Stimulated activated CD4-positive, alpha-beta T cell treated with anti-CD3 and anti-CD28 coated beads, Interleukin-1b, Interleukin-23, amount 100 ng/mL, for 1 hour (primary cell): ENCODE measurements at places on chromosomes 16 and 17.

DNA sequence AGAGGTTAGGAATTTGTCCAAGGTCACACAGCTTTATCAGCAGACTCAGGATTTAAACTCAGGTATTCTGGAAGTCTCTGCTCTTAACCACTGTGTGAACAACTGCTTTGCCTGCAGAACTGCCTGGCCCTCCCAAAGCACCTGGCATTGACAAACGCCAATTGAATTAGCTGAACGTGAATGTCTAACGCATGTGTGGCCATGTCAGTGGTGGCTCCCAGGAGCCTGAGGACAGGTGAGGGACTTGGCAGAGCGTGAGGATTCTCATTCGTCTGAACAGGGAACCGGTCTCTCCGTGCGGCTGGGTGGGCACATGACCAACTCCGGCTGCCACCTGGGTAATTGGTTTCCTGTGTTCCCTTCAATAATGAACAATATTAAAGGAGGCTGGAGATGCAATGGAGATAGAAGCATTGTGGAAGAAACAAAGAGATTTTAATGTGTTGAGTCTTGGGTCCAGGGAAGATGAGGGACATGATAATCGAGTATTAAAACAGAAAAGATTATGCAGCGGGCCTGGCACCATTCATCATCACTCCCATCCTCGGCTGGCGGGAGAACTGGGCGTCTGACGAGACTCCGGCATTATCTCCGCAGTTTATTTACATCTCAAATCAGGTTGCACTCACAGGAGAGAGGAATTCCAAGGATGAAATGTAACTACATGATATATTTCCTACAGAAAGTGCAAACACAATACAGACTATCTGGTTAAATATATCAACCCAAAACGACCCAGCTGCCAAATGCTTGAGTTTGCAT, 113.5 kb downstream of the NPIPB5 start:
- no peak for DNase-seq

- peak; percentile 72 for DNase-seq
Observed at GRCh38 chr16:27179500-27180072, 23.7 kb upstream of the KDM8 start.

- DNase-seq: no peak
Observed at GRCh38 chr16:70159355-70160348, 13.9 kb upstream of the CLEC18C start.

DNA sequence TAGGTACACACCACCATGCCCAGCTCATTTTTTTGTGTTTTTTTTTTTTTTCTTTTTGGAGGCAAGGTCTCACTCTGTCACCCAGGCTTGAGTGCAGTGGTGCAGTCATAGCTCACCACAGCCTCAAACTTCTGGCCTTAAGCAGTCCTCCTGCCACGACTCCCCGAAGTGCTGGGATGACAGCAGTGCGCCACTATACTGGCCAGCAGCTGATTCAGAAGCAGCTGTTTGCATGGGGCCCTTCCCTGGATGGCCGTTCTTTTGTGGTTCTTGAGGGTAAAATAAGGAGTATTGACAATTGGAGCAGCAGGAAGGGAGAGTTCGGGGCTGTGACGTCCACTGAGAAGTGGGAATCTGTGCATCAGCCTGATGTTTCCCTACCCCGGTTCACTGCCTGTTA, 41.6 kb downstream of the KIAA0513 start:
- no peak for DNase-seq

DNA sequence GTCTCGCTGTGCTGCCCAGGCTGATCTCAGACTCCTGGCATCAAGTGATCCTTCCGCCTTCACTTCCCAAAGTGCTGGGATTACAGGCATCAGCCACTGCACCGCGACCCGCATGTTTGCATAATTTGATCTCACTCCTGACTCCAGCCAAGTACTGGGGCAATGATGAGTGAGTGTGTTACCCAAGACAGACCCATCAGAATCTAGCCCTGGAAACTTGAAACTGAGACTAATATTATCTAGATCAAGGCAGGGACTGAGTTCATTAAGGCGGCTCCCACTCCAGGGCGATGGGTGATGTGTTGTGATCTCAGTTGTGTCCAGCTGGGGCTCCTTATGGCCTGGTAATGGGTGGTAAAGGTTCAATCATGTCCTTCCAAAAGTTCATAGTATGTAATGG, 53.4 kb downstream of the EMP2 start:
- DNase-seq: no peak

GRCh38 chr17:76121932-76122430, 18.4 kb upstream of the EXOC7 start:
- DNase-seq: no peak

- no peak for DNase-seq
Observed at GRCh38 chr17:75093548-75094158, 5.9 kb downstream of the SLC16A5 start.

DNA sequence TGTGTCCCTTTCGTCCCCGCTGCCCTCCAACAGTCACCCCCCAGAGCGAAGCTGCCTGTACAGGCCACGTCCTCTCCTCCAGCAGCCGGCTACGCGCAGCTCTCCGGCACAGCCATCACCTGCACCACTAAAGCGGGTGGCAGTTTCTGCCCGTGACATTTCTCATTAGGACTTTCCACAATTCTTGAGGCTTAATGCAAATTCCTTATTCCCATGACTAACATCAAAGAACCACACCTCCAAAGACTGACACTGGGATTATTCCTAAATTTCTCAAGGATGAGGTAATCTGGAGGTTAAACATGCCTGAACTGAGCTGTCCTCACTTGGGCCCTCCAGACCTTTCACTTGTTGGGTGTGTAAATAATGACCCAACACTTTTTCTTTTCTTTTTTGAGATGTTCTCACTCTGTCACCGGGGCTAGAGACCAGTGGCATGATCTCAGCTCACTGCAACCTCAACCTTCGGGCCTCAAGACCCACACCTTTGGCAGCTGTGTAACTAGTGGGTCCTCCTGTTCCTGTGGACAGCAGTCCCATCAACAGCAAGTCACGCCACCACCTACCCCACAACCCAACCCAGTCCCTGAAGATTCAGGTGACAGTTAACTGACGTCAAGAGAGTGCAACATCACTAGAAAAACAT, 11.7 kb downstream of the ANKRD11 start:
- DNase-seq: no peak

DNA sequence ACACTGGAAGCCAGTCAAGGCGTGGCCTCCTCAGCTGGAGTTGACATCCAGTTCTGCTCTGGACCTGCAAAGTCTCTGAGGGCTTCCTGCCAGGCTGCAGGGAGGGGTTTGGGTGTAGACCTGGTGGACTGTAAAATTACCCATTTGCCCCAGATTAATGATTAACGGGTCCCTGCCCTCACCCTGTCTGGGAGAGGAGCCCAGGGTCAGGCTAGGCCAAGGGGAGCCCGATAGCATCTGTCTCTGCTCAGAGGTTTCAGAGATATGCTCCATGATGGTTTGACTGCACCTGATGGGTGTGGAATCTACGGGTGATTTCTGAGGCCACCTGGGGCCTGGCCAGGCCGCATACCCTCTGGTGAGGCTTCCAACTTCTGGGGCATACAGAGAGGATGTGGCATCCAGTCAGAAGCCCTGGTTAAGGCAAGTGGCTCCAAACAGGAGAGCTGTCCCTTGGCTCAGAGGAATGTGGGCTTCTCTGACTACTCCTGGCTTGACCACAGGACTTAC, 11.2 kb downstream of the PPY start:
- no peak for DNase-seq
